ENCODE measurements at places on chromosomes 5 and 9.

DNA sequence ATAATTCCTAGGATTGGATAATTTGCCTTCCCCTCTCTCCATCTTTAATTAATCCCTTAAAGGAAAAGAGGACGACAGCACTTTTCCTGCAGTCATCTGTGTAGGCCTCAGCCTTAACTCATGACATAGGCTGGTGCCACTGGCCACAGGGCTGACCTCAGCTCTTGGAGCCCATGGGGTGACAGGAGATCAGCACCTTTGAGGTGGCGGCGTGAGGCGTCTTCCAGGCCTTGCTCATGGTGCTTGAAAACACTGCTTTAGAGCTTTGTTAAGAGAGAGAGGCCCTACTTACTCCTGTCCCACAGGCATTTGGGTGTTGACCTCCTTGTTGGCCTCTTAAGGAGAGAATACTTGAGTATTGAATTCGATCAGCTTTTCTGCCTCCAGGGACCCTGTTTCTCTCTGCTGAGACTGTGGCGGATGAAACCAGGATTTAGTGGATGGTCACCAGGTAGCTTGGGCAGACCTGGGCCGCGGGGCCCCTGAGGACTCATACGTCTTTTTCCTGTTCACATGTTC, 23.4 kb downstream of the TENT4A start:
- DNase-seq, result no peak

DNA sequence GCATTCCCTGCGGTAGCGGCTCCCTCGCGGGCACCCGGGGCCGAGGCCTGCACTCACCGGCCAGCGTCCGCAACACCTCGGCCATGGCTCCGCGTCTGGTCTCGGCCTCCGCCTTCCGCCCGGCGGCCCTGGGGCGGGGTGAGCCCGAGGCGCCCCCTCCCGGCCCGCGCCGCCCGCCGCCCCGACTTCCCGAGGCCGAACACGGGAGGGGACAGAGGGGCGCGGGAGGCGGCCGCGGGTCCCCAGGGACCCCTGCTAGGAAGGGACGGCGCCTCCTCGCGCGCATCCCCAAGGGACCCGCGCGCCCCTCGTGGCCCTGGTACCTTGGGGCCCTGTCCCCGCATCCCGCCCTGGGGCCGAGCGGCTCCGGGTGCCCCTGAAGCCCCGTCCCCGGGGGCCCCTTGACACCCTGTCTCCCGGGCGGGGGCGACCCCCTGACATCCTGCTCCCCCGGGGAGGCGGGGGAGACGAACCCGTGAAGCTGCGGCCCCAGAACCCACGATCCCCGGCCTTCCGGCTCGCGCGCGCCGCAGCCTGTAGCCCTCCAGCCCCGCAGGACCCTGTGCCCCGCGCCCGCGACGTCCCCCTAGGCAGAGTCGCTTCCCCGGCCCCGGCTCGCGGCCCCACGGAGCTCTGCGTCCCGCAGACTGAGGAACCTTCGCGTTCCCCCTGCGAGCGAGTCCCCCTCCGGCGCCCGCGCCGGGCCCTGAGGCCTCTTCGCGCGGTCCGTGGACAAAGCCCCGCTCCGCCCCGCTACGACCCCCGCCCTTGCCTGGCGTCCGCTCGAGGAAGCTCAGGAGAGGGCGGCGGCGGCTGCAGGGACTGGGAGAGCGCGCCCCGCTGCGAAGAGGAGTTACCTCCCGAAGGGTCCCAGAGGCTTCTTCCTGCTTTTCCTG, at the start of gene ABO:
ABO (minus strand) TSS at position 97 of the 896 bp plus-strand sequence.
- DNase-seq, result no peak

DNA sequence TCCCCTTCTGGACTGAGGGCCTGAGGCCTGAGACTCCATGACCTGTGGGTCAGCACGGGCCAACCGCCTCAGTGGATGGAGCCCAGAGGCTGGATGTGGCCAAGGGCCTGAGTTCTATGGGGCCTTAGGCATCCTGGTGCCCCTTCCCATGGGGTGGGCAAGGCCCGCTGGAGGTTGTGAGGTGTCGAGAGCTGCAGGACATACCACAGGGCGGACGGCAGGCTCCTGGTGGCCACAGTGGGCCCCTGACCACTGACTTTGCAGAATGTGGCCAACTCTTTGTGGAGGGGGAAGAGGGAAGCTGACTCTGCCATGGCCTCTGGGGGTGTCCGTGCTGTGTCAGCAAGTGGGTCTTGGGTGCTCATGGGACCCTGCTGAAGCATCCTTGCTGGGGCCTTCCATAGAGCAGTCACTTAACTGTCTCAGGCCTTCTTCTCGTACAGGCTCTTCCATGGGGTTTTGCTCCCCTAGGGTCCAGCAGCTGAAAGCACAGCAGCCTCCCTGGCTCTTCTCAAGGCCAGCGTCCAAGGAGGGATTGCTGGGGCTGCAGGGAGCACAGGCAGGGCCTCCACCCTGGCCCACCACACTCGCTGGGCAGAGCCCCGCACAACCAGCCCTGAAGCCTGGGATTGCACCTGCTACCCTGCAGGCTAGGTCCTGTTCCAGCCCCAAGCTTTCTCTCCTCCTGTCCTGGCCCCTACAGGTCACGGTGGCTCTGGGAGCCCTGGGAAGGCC, 21.6 kb upstream of the SLC9A3 start:
- no peak for DNase-seq

- DNase-seq, result no peak
Observed at GRCh38 chr5:74187757-74188156, 452.8 kb downstream of the ENC1 start.

DNA sequence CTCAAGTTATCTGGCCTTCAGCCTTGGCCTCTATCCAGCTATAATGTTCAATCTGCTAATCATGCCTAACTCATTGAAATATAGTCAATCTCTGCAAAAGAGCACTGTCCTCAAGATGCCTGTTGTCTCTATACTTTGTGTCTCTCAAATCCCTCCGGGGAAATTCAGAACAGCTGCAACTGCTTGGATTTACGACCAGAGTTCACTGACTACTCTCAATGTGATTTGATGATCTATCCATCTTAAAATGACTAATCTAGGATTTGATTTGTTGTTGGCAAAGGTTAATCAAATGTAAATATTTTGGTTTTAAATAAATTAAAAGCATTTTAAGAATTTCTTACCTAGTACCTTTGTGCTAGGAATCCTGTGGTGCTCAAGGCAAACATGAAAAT, 40.9 kb downstream of the SVEP1 start:
- no peak for DNase-seq

- DNase-seq, result peak; percentile 18
Observed at GRCh38 chr5:37757980-37758582, 81.8 kb downstream of the GDNF start.

DNA sequence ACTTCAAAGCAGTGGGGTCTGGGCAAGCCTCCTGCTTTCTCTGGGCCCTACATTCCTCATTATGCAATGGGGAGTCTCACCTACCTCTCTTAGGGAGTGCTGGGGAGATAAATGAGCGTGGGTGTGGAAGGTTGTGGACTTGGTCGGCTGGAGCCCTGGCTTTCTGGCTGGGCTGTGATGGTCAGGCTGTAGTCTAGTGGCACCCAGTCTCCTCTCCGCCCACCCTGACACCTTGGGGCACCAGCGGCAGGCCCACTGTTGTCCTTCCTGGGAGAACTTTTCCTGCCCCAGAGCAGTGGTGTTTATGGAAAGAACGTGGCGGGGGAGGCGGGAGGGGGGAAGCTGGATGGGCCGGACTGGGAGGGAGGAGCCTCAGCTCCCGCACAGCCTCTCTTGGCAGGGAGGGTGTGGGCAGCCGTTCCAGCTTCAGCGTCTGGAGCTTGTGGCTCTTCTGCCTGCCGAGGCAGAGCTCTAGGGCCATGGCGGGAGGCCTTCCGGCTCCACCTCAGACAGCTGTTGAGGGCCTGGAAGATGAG, 4.1 kb downstream of the PTGS1 start:
- no peak for DNase-seq

GRCh38 chr9:3855929-3856328, 330.1 kb upstream of the RFX3 start:
- DNase-seq, result no peak

DNA sequence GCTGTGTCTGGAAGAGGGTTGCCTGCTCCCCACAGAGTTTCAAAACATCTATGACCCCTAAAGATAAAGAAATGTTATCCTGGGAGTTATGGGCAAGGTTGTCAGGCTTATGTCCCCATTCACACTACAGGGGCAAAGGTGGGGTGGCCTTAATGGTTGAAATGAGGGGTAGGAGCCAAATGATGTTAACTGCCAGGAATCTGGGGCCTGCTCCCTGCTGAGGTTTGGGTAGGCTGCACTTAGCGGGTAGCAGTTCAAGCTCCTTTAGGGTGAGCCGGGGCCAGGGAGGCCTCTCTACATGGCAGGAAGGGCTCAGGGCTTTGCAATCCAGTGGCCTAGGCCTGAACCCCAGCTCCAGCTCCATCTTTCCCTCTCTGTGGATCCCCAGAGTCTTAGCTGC, 3.0 kb downstream of the FGF18 start:
- DNase-seq, result no peak

DNA sequence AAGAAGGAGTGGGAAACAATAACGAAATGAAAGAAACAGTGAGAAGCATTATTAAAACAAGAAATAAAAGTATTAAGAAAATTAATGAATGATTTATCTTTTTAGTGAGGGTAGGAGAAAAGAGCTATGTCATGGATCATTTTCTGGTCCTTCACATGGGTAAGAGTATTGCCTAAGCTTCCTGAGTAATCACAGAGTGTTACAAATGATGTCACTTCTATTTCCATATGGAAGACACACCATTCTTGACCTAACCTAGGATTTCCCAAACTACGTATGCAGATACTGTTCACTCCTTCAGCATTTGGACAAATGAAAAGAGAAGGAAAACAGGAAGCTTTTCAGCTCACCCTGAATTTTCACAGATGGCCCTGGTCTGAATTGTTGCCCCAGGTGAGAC, 3.3 kb upstream of the TSLP start:
- DNase-seq, result no peak

- DNase-seq, result no peak
Observed at GRCh38 chr9:15357050-15357653, 50.1 kb upstream of the TTC39B start.

- DNase-seq, result no peak
Observed at GRCh38 chr5:109701252-109701651, 11.5 kb downstream of the MAN2A1 start.

DNA sequence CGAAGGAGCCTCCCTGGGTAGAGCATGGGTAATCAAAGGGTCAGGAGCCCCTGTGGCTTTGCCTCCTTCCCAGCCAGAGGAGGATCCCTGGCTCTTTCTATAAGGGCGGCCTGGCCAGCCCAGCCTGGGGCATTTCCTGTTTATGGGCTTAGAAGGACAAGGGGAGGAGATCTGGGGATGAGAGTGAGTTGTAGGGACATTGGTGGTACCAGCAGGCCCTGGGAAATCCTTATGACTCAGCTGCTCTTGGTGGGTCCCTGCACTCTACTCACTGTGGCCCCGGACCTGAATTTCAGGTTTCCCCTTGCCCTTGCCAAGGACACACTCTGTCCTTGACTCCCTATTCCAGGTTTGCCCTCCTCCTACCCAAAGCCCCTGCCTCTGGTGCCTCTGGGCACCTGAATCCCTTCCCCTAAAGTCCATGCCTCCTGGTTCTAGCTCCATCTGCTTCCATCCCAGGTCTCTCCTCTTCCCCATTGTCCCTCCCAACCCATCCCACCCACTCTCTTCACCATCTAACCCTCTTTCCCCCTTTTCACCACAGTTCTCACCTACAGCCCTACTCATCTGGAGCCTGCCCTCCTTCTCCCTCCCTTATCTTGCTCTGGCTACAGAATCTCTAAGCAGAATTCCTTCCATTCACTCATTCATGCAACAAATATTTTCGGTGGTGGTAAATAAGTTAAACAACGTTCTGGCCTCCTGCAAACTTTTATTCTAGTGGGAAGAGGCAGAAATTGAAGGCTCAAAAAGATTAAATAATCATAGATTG, 34.9 kb downstream of the PCDH1 start:
- peak; percentile 57 for DNase-seq

DNA sequence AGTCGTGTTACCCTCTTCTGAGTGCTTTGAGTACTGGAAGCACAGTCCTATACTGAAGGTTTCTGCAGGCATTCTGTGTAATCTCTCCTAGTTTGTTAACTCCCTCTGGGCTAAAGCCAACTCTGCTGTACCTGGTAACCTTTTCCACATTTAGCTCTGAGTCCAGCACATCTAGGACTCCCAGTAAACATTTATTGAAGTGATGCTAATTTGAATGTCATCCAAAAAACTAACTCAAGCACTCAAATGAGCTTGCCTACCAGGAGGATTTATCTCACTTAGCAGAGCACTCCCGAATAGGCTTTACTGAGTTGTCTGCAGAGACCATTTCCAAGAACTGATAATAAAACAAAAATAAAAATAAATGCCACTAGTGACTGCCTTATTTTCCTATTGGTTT, 79.5 kb upstream of the NFIB start:
- no peak for DNase-seq

DNA sequence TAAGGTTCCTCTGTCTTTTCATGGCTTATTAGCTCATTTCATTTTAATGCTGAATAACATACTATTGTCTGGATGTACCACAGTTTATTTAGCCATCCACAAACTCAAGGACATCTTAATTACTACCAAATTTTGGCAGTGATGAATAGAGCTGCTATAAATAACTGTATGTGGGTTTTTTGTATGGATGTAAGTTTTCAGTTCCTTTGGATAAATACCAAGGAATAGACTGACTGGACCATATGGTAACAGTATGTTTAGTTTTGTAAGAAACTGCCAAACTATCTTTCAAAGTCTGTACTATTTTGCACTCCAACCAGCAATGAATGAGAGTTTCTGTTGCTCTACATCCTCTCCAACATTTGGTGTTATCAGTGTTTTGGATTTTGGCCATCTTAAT, 38.7 kb downstream of the SCAMP1 start:
- DNase-seq, result no peak

DNA sequence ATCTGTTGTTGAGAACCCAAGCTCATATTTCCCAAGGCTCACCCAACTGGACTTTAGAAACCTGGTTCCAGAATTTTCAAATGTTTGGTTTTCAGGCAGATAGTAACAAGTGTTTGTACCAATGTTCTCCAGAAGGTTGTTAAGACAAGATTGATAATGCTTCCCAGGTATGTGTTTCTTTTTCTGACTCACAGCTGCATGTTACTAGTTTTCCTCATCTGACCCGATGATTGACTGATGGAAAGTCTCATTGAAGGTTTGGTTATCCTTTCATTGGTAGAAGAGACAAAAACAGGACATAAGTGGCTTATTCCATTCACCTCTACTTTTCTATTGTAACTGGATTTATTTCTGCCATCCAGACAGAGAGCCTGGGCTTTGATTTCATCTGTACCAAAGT, 10.4 kb downstream of the BASP1 start:
- no peak for DNase-seq

All from kidney capillary endothelial cell (primary cell).